OCI-M1 (cell line): ENCODE measurements at places on chromosomes 7 and 10.

- DNase-seq, result no peak
Measured at GRCh38 chr7:46879783-46880182, 702.1 kb downstream of the TNS3 start.

- DNase-seq, result no peak
Measured at GRCh38 chr10:114307731-114308130, 68.7 kb downstream of the VWA2 start.

GRCh38 chr7:1919539-1920265 is 249.6 kb downstream of the ELFN1 start:
- peak; percentile 32 for DNase-seq

DNA sequence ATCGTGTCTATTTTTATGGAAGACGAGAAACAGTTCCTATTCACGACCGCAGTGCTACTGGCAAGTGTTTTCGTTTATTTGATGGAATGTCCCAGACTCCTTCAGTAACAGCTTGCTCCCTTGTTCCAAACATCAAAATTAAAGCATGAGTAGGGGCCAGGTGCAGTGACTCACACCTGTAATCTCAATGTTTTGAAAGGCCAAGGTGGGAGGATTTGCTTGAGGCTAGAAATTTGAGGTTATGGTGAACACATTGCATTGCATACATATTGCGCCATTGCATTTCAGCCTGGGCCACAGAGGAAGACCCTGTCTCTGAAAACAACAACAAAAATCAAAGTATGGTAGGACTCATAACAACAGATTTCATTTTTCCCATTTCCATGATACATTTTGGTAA is 22.8 kb downstream of the PTTG1IP2 start:
- DNase-seq, result no peak

- DNase-seq, result peak; percentile 5
Measured at GRCh38 chr7:130274296-130274695, 7.6 kb downstream of the CPA2 start.

DNA sequence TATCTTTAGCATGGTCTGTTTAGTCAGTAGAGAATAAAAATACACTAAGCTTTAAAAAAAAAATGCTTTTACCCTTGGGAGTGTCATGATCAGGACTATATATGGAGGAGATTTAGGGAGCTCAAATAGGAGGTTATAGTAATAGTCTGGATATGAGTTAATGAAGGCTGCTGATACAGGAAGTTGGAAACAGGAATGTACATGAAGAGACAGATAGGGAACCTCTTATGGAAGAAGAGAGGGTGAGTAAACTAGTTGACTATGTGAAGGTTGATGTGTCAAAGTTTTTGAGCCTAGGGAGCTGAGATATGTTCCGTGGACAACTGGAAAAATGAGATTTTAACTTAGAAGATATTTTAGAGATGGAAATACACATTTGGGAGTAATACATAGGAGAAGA is 472.0 kb upstream of the FZD8 start:
- DNase-seq, result no peak

GRCh38 chr7:36955456-36956129 is 231.3 kb upstream of the AOAH start:
- DNase-seq, result no peak
